ENCODE measurements at places on chromosomes 3 and 15.
A peak's percentile ranks its signal among the peaks of the same experiment; 100 is the strongest.

DNA sequence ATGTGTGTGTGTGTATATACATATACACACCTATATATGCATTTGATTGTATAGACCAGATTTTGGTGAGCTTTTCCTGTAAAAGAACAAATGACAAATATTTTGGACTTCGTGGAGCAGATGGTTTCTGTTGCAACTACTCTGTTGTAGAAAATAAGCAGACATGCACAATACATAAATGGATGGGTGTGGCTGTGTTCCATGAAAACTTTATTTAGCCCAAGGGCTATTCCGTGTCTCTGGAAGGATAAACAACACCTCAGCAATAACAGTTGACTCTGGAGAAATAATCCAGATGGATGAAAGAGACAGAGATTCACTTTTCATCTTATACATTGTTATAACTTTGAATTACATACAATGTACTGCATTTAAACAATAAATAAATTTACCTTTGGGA is 441.4 kb downstream of the CNTN3 start:
- DNase-seq = no peak

DNA sequence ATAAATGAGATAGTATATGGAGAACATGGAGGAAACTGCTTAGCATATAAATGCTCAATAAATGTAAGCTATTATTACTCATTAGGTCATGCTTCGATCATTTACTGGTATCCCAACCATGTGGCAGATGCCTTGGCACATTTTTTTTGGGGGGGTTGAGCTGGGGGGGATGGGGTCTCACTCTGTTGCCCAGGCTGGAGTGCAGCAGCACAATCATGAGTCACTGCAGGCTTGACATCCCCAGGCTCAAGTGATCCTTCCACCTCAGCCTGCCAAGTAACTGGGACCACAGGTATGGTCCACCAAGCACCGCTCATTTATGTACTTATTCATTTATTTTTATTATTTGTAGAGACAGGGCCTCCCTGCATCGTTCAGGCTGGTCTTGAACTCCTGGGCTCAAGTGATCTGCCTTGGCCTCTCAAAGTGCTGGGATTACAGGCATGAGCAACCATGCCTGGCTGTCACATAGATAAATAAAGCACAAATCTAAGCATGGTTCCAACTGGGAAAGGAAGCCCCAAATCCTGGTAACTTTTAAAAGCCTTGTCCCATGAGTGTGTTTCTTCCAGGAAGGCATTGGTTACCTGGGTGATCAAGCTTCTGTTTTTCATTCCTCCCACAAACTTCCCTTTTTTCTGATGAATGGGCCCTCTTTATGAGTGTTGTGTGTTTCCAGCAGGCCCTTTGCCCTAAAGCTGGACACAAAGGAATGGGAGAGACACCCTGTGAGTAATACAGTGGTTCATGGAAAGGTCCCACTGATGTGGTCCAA is 147.4 kb upstream of the UMPS start:
- DNase-seq = no peak

GRCh38 chr3:192372616-192373015 is 354.7 kb downstream of the FGF12 start:
- DNase-seq = no peak

- no peak for DNase-seq
These were observed 36.9 kb downstream of the NCK1 start for GRCh38 chr3:136898954-136899353.

DNA sequence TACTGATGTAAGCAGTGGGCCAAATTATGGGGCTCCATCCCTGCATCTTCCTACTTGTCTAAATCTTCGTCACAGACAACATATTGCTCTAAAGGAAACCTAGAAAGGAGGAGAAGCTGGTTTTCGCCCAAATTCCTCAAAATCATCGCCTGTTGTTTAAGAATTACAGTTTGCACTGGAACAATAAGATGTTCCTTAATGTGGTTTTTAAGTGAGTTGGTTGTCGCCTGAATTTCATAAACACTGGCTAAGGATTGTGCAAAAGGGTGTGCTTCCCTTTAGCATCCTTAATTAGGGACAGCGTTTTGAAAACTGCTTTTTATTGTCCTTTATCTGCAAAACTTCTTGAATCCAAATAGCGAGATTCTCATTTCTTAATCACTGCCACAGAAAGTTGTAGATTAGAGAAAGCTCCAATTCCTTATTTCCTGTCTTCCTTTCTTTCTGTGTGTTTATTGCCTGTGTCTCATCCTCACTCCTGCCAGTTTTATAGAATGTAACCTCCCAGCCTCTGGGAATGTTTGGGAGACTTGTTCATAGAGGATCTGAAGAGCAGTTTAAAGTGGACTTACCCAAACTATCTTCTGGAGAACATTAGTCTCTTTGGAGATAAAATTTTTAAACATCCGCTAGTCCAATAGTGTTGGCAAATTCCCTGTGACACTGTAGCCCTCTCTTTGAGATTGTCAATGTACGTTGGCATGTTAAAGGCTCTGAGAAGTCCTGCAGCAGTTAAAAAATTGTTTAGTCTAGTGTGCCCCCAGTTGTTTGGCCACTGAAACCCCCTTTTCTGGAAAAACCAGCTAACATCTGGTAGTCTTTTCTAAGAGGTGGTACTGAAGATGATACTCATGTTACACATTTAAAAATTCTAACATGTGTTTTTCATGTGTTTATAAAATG is 50.4 kb downstream of the FLNB start:
- no peak for DNase-seq

- DNase-seq = no peak
These were observed 199.8 kb downstream of the GAP43 start for GRCh38 chr3:115823083-115823482.

GRCh38 chr3:158830391-158830790 is 28.5 kb downstream of the MFSD1 start:
- DNase-seq = no peak

GRCh38 chr3:119800844-119801243 is 18.9 kb downstream of the NR1I2 start:
- DNase-seq = no peak

DNA sequence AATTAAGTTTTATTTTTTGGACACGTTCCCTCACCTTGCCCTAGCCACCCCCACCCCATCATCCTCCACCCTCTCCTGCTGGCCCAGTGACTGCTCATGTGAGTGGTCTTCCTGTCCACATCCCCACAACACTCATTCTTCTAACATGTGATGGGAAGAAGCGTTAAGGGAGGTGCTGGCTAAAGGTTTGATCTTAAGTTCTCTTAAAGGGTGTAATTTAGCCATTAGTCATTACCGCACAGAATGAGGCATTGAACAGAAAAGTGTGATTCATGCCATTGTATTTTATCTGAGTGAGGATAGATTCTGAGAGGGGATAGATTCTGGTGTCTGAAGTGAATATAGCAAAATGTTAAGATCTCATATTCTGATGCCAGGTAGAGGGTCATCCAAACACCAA is 272.9 kb upstream of the TPM1 start:
- no peak for DNase-seq

- no peak for DNase-seq
These were observed 1.1 kb downstream of the TPRG1 start for GRCh38 chr3:189172668-189173419.

DNA sequence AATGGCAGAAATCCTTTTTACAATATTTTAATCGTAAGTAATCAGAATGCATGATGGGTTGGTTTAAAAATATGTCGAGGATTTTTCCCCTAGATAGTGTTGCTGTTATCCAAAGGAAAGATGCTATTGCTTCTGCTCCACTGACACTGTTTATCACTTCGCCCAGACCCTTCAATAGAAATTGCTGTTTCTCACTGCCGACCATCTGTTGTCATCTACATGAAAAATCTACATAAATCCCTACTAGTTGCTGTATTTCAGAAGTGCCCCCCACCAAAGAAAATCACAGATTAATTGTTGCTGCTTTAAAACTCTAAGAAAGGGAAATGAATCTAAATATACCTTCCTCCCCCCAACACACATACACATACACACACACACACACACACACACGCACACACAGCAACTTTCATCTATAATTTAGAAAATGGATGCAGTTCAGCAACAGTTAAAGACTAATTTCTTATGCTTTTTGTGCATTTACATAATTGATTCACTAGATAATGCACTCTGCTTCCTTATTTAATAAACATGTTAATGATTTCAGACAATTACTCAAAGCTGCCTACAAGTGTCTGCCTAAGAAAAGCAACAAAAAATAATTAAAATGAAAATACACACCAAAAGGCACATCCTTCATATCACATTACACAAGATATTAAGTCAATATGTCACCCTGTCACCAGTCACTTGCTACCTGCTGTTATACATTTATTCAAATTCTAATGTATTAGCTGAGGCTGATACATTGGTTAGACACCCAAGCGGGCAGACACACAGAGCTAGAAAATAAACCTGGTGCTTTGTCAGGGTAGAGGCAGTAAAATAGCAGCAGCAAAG is 82.8 kb downstream of the RORA start:
- no peak for DNase-seq

GRCh38 chr3:67154429-67154828 is 156.3 kb downstream of the KBTBD8 start:
- DNase-seq = no peak

- peak; percentile 7 for DNase-seq
These were observed 271.0 kb upstream of the GADL1 start for GRCh38 chr3:31165399-31165860.
